ENCODE measurements at places on chromosomes 7 and 10. TPM values are rescaled to one million over a fixed set of nuclear protein-coding genes. Genes with fewer than 3 reads are reported as not detected.

GRCh38 chr7:87083865-87084519 is 24.5 kb upstream of the ELAPOR2 start:
- H3K4me3 ChIP-seq, result no peak overlapping the region
- no peaks in the 10 kb centered on the region for H3K27me3 ChIP-seq
- no peak overlapping the region for H3K27ac ChIP-seq
- no peak for DNase-seq
- no peaks in the 10 kb centered on the region for H3K36me3 ChIP-seq

DNA sequence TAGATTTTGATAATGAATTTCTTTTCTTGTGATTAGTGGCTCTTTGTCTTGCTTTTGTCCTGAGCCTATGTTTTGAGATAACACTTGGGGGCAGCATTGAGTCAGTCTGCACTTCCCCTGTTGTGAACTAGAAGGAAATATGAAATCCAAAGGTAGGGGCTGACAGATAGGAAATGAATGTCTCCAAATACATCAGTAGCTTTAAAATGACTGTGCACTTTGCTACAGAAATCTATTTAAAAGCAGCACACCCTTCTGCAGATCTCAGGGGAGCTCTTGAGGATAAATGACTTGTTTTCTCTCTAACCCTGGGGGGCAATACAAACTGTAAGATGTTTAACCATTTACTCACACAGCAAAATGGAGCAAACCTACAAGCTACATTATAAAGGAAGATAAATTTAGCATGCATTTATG is 176.0 kb upstream of the MYO3A start:
- H3K27ac ChIP-seq, result no peak overlapping the region
- no peaks in the 10 kb centered on the region for H3K27me3 ChIP-seq
- DNase-seq, result no peak
- no peak overlapping the region for H3K4me3 ChIP-seq

- H3K27me3 ChIP-seq, result no peaks in the 10 kb centered on the region
- no peaks in the 10 kb centered on the region for H3K36me3 ChIP-seq
- no peak for DNase-seq
- no peaks in the 10 kb centered on the region for H3K4me1 ChIP-seq
These were observed 192.6 kb downstream of the CFTR start for GRCh38 chr7:117672453-117672852.

The RHOBTB1 gene
- 11.7 TPM for total RNA-seq

The ELN gene
- total RNA-seq, result 11.5 TPM

The TDRD1 gene
- not detected for total RNA-seq

The NAT16 gene
- 1.0 TPM for total RNA-seq

The SORCS1 gene
- 0.53 TPM for total RNA-seq

Data from Peyer's patch (tissue), 4 donors.